Adrenal gland (tissue), 19 donors: ENCODE measurements at places on chromosomes 7 and 10. TPM values are rescaled to one million over a fixed set of nuclear protein-coding genes. Genes with fewer than 3 reads are reported as not detected.

- H3K36me3 ChIP-seq = no peaks in the 10 kb centered on the region
- DNase-seq = no peak
- H3K4me1 ChIP-seq = peaks cover 24% of the 10 kb centered on the region
- H3K27me3 ChIP-seq = no peaks in the 10 kb centered on the region
- H3K4me3 ChIP-seq = no peak overlapping the region
These were observed 1.6 kb upstream of the DNAJB6 start for GRCh38 chr7:157335236-157335635.

- H3K4me1 ChIP-seq = peaks cover 6% of the 10 kb centered on the region
- H3K27me3 ChIP-seq = no peaks in the 10 kb centered on the region
- H3K27ac ChIP-seq = no peak overlapping the region
- H3K36me3 ChIP-seq = no peaks in the 10 kb centered on the region
- H3K4me3 ChIP-seq = no peak overlapping the region
- DNase-seq = peak; percentile 35
These were observed 53.7 kb upstream of the SHH start for GRCh38 chr7:155865830-155866525.

DNA sequence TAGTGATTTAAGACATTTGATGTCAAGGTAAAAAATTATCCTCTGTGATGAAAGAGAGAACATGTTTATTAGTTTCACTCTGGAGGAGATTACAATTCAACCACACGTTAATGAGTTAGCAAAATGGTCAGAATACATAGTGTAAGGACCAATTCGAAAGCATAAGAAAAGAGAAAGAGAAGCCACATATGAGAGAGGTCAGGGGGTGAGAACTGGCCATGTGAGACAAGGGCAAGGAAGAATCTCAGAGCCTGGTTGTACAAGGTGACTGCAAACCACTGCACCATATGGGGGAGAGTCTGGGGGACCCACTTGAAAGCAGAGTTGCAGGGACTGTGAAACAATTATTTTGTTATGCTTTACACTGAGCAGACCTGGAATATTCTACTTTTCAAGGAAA lies 27.7 kb upstream of the BET1 start:
- H3K27me3 ChIP-seq = no peaks in the 10 kb centered on the region
- H3K4me3 ChIP-seq = no peak overlapping the region
- no peak overlapping the region for H3K27ac ChIP-seq

GRCh38 chr10:2861632-2862210 lies 205.6 kb upstream of the PFKP start:
- H3K27ac ChIP-seq = no peak overlapping the region
- H3K4me1 ChIP-seq = no peaks in the 10 kb centered on the region

GRCh38 chr10:121205625-121206024 lies 354.5 kb downstream of the WDR11 start:
- DNase-seq = no peak
- no peak overlapping the region for H3K4me3 ChIP-seq
- no peaks in the 10 kb centered on the region for H3K27me3 ChIP-seq
- H3K4me1 ChIP-seq = no peaks in the 10 kb centered on the region
- no peak overlapping the region for H3K27ac ChIP-seq

DNA sequence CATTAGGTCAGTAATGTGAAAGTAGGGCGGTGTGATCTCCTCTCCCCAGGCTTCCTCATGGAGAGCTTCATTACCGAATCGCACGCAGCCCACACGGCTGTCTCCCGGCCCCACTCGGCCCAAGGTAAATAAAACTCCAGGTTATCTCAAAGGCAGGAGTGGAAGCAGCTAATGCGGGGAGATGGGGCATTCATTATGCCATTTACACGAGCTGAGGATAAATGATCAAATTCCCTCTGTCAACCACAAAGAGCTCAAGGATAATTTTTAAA lies 93.5 kb downstream of the ADARB2 start:
- no peaks in the 10 kb centered on the region for H3K36me3 ChIP-seq
- no peaks in the 10 kb centered on the region for H3K4me1 ChIP-seq
- no peak for DNase-seq
- no peak overlapping the region for H3K4me3 ChIP-seq
- H3K27ac ChIP-seq = no peak overlapping the region
- no peaks in the 10 kb centered on the region for H3K27me3 ChIP-seq

GRCh38 chr10:49830846-49831245 lies 68.7 kb upstream of the OGDHL start:
- no peak overlapping the region for H3K4me3 ChIP-seq
- no peaks in the 10 kb centered on the region for H3K4me1 ChIP-seq
- peaks cover 10% of the 10 kb centered on the region for H3K36me3 ChIP-seq
- no peaks in the 10 kb centered on the region for H3K27me3 ChIP-seq
- no peak overlapping the region for H3K27ac ChIP-seq
- DNase-seq = no peak

- H3K4me1 ChIP-seq = no peaks in the 10 kb centered on the region
- no peaks in the 10 kb centered on the region for H3K27me3 ChIP-seq
- H3K27ac ChIP-seq = no peak overlapping the region
- no peak for DNase-seq
- no peaks in the 10 kb centered on the region for H3K36me3 ChIP-seq
These were observed 195.4 kb upstream of the PLXDC2 start for GRCh38 chr10:19620811-19621210.

DNA sequence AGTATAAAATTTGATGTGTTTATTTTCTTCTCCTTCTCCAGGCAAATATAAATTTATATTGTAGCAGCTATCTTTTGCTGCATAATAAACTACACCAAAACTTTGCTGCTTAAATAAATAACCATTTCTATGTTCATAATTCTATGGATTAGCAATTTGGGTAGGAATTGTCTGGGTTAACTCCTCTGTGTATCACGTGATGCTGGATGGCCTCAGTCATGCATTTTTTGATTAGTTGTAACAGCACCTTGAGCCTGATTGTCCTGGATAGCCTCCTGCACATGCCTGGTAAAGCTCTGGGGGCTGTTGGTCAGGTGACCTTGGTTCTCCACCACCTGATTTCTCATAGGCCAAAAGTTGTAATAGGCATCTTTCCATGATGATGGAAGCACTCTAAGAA lies 572.9 kb downstream of the ETV1 start:
- H3K27me3 ChIP-seq = no peaks in the 10 kb centered on the region
- no peak for DNase-seq
- no peak overlapping the region for H3K4me3 ChIP-seq
- no peaks in the 10 kb centered on the region for H3K36me3 ChIP-seq
- no peaks in the 10 kb centered on the region for H3K4me1 ChIP-seq
- no peak overlapping the region for H3K27ac ChIP-seq

DNA sequence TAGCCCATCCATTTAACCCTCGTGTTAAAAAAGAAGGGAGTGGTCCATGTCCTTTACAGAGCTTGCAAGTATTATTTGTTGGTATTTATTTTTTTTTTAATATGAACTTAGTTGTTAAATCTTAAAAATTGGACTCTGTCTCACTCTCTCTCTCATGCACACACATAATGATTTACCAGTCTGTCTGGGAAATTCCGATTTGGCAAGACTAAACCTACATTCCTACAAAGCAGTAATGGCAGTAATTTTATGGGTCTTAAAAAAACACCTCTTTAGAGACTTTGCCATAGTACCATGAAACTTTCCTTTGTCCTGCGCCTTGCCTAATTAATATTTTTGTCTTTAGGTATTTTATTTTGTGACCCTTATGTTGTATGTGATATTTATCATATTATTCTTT lies 239.5 kb upstream of the PPP1R3A start:
- H3K36me3 ChIP-seq = no peaks in the 10 kb centered on the region
- no peak overlapping the region for H3K4me3 ChIP-seq
- H3K27ac ChIP-seq = no peak overlapping the region
- H3K27me3 ChIP-seq = no peaks in the 10 kb centered on the region
- no peaks in the 10 kb centered on the region for H3K4me1 ChIP-seq

DNA sequence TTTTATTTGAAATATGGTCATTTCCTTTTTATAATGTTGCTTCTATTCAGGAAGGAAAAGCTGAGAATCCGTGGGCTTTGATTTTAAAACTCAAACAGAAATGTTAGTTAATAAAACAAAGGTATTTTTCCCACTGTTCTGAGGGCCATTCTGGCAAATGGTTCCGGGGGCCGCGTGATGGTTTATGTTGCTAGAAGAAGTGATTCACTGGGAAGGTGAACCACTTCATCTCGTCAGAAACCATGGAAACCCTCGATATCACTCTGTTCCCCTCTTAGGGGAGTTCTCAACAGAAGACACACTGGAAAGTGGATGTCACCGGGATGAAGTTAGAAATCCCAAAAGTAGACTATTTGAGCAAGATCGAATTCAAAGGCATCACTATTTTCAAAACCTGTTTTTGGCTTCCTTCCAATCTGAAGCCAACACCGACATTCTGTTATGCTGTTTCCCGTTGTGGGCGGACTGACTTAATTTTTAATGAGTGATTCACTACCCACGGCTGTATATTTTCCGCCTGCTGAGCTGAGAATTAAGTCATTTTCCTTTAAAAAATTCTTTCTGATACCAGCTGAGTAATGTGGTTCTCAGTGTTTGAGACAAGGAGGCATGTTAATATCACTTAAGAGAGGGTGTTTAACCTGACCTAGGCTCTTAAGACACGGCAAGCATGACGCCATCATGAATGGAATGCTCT lies 84.1 kb downstream of the PTPRE start:
- H3K4me1 ChIP-seq = peaks cover 23% of the 10 kb centered on the region
- no peak for DNase-seq
- H3K27ac ChIP-seq = peak overlapping the region; percentile 67
- no peaks in the 10 kb centered on the region for H3K27me3 ChIP-seq
- no peaks in the 10 kb centered on the region for H3K36me3 ChIP-seq

- no peak overlapping the region for H3K27ac ChIP-seq
- peaks cover 22% of the 10 kb centered on the region for H3K4me1 ChIP-seq
- no peaks in the 10 kb centered on the region for H3K36me3 ChIP-seq
- peak; percentile 55 for DNase-seq
These were observed 11.4 kb upstream of the HSPA12A start for GRCh38 chr10:116753759-116754158.

DNA sequence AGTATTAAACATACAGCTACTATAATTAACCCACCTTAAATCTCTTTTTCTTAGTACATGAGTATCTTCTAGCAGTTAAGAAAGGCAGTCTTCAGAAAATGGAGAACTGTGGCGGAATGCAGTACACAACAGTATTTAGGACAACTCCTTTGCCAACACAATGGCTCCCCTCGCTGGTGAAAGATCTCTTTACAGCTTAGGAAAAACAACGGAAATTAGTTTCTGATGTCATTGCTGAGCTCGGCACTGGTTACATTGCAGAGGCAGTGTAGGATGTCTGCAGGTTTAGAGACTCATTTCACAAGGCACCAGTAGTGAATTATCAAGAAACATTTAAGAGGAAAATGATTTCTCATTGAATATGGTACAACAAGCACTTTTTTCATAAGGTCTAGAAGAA lies 43.4 kb downstream of the GLRX3 start:
- no peaks in the 10 kb centered on the region for H3K4me1 ChIP-seq
- peak; percentile 70 for DNase-seq
- H3K4me3 ChIP-seq = no peak overlapping the region
- no peaks in the 10 kb centered on the region for H3K27me3 ChIP-seq
- H3K27ac ChIP-seq = no peak overlapping the region
- H3K36me3 ChIP-seq = peaks cover 59% of the 10 kb centered on the region

- no peak overlapping the region for H3K4me3 ChIP-seq
- no peaks in the 10 kb centered on the region for H3K4me1 ChIP-seq
- no peak overlapping the region for H3K27ac ChIP-seq
- H3K27me3 ChIP-seq = no peaks in the 10 kb centered on the region
- DNase-seq = no peak
These were observed 204.7 kb downstream of the ADRA2A start for GRCh38 chr10:111281516-111281915.

GRCh38 chr10:112370424-112370819 lies 3.5 kb upstream of the ACSL5 start:
- H3K27me3 ChIP-seq = no peaks in the 10 kb centered on the region
- peaks cover 8% of the 10 kb centered on the region for H3K4me1 ChIP-seq
- no peak for DNase-seq
- no peak overlapping the region for H3K27ac ChIP-seq

DNA sequence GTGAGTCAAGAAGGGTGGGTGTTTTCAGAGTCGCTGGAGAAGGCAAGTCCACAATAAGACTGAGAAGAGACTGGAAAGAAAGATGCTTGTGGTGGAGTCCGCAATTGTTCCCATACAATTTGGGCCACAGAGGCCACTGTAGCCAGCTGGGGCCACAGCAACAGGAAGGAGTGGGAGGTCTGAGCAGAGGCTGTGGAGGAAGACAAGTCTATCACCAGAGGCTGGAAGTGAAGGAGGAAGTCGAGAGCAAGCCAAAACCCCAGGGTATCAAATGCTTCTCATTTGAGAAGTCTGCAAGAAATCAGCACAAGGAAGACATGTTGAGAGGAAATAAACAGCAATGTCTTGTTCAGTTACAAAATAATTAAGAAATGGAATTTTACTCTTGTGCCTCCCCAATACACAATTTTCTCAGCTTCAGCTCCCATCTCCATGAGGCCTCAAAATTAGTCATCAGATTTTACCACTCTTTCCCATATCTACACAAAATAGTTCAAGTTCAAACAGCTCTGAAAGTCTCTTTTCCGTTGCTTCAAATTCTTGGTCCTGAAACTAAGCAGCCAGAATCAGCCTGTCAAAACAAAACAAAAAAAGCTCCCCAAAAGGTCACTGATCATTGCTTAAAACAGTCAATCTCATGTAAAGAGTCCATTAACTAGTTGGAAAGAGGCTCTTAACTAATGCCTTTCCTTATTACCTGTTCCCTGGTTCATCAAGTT lies 31.6 kb downstream of the SLC16A12 start:
- peak overlapping the region; percentile 40 for H3K27ac ChIP-seq
- no peak overlapping the region for H3K4me3 ChIP-seq
- no peak for DNase-seq
- no peaks in the 10 kb centered on the region for H3K36me3 ChIP-seq
- H3K27me3 ChIP-seq = no peaks in the 10 kb centered on the region

GRCh38 chr7:139576179-139576973 lies 52.9 kb downstream of the CLEC2L start:
- H3K4me1 ChIP-seq = no peaks in the 10 kb centered on the region
- no peak overlapping the region for H3K4me3 ChIP-seq
- H3K36me3 ChIP-seq = no peaks in the 10 kb centered on the region
- H3K27me3 ChIP-seq = no peaks in the 10 kb centered on the region
- DNase-seq = peak; percentile 4
- H3K27ac ChIP-seq = no peak overlapping the region

DNA sequence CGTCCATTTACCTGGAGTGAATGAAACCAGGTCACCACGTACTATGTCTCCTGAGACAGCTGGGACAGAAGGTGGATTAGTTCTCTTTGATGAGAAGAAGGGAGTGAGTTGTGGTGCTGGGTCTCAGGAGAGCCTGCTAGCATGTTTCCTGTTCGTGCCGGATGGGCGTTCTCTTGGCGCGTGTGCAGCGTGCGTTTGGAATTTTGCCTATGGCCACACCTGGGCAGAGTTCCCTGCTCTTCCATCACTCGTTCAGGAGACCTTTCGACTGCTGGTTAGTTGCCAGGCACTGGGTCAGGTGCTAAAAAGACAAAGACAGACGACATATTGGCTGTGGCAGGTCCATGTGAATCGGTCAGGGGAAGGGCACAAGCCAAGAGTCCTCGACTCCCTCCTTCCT lies 90.3 kb downstream of the TRRAP start:
- DNase-seq = no peak
- H3K36me3 ChIP-seq = no peaks in the 10 kb centered on the region
- no peaks in the 10 kb centered on the region for H3K27me3 ChIP-seq
- H3K27ac ChIP-seq = no peak overlapping the region
- H3K4me3 ChIP-seq = no peak overlapping the region

- no peak for DNase-seq
- H3K4me3 ChIP-seq = no peak overlapping the region
- no peak overlapping the region for H3K27ac ChIP-seq
- H3K36me3 ChIP-seq = no peaks in the 10 kb centered on the region
- no peaks in the 10 kb centered on the region for H3K4me1 ChIP-seq
These were observed 18.9 kb upstream of the GPR22 start for GRCh38 chr7:107450970-107451369.

- H3K27me3 ChIP-seq = no peaks in the 10 kb centered on the region
- H3K4me3 ChIP-seq = no peak overlapping the region
- H3K4me1 ChIP-seq = peaks cover 24% of the 10 kb centered on the region
- H3K27ac ChIP-seq = no peak overlapping the region
These were observed 8.8 kb downstream of the AKAP9 start for GRCh38 chr7:91949221-91950009.

The MKX gene
- 1.4 TPM for total RNA-seq

The GPC2 gene
- total RNA-seq = 4.3 TPM

The CHRM2 gene
- not detected for total RNA-seq

The EIF5AL1 gene
- 0.10 TPM for total RNA-seq
